ENCODE measurements at places on chromosomes 1 and 21. TPM values are rescaled to one million over a fixed set of nuclear protein-coding genes. Genes with fewer than 3 reads are reported as not detected.

DNA sequence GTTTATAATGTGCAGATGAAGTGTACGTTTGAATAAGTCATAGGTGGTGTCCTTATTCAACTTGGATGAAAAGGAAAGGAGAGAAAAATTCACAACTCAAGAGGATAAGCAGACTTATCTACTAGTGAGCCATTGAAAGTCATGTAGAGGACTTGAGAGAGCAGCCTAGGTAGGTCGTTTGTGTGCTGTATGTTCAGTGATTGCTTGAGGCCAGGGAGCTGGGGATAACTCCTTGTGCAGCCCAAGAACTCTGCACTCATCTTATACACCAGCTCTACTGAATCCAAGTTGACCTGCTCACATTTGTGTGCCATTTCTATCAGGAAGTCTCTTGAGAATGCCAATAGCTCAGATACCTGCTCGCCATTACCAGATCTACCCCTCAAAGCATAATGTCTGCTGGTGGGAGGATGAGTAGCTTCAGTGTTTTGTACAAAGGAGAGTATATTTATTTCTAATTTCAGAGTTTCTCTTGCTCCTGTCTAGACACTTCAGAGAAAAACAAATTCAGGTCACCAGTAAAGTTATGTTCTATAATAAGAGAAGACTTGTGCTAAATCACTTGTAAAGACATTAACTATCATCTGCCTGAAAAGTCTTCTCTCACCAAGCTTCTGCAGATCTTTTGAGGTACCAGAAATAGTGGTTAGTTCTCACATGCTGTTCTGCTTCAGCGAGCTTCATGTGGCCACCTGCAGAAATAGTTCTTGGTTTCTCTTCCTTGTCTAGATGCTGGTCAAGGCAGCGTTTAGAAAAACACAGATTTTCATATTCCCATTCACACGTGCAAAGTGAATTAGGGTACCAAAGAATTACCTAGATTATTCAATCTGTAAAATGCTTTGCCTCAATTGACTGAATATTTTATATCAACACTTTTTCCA is 10.8 kb downstream of the S1PR1 start:
- DNase-seq = no peak

DNA sequence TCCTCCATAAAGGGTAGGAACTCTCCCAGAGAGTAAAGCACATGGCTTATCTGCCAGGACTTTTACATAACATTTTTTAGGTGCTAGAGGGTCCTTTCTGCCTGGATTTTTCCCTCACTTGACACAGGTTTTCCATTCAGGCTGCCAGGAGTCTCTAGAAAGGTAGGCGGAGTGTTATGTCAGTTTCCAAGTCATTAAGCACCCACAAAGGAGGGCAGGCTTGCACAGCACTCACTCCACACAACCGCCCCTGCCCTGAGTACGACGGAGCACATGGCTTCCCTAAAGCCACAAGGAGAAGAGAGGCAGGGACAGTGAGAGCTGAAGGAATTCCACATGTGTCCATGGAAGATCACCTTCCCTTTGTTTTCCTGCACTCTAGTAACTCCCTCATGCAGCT is 55.7 kb downstream of the CAPZB start:
- DNase-seq = no peak

- DNase-seq = no peak
Observed at GRCh38 chr1:3195966-3196515, 127.0 kb downstream of the PRDM16 start.

DNA sequence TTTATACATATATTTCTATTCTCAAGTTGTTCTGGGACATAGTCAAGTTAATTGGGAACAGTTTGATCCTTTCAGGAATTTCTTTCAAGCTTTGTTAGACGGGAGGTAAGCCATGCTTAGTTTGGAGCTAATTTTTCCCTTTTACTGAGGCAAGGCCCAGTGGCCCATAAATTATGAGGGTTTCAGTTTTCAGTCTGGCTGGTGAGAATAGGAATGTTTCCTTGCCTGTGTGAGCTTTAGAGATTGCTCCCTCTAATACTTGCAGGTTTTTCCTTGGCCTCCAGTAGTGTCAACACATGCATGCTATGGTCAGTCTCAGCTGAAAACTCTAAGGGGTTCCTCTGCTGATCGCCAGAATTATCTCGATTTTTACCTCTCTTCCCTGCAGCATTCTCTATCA is 14.1 kb upstream of the PHGDH start:
- DNase-seq = no peak

DNA sequence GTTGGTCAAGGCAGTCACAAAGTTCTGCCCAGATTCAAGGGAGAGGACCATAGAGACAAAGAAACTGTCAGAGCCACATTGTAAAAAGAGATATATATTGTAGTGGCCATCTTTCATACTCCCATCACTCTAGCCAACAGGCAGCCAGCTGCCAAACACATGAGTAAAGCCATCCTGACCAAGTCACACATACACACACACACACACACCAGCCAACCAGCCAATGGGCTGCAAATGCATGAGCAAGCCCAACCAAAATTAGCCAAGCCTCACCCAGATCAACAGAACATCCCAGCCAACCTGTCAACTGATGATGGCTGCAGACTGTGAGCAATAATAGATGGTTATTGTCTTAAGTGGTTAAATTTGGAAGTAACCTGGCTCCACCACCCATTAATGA is 120.7 kb downstream of the SEC16B start:
- DNase-seq = no peak

- DNase-seq = no peak
Observed at GRCh38 chr1:171222936-171223335, 25.4 kb upstream of the FMO1 start.

DNA sequence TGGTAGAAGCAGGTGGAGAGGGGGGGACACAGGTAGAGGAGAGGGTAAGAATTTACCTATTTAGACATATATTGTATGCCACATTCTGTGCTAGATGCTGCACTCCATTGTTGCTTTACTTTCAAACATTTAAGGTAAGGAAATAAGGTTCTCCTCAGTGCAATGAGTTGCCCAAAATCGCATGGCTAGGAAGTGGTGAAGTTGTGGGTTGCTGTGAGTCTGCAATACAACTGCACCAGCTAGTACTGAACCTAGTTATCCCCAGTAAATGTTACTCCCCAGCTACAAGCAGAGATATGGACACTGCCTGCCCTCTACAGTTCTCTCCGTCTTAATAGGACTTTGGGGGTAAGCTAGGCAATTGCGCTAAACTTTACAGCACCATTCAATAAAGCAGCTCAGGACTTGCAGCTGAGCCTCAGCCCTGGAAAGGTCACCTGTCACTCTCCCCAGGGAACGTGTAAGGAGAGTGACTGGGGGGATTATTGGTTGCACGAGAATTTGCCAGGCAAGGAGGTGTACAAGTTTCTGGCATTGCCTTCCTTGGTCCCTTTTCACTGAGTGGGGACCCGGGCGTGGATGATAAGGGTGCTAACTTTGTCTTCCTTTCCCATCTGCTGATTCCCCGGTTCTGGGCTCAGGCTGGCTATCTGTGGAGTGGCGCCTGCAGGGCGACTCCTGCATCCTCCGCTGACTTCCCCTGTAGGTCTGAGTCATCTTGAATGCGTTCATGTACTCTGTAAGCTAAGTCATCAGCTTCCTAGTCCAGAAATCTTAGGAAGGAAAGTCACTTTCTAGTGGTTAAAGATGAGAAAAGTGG is 71.3 kb upstream of the CNTN2 start:
- no peak for DNase-seq

DNA sequence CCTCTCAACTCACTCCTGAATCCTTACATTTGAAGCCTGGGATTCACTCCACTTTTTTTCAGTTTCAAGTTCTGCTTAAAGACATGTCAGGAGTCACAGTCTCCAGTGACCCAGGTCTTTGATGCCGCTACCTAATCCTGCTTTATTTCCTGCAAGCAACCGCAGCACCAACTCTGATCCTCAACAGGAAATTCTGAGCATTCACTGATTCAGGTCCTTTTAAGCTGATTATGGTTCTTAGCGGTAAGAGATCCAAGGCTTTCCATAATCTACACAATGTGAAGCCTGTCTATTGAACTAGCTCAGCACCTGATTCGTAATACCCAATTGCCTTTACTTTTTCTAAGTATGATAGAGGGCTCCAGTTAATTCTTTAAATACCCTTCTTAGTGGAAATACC is 43.7 kb upstream of the PIGC start:
- DNase-seq = no peak

GRCh38 chr1:199002661-199003060 is 363.8 kb downstream of the PTPRC start:
- DNase-seq = no peak

- no peak for DNase-seq
Observed at GRCh38 chr1:221594576-221594975, 147.3 kb downstream of the DUSP10 start.

DNA sequence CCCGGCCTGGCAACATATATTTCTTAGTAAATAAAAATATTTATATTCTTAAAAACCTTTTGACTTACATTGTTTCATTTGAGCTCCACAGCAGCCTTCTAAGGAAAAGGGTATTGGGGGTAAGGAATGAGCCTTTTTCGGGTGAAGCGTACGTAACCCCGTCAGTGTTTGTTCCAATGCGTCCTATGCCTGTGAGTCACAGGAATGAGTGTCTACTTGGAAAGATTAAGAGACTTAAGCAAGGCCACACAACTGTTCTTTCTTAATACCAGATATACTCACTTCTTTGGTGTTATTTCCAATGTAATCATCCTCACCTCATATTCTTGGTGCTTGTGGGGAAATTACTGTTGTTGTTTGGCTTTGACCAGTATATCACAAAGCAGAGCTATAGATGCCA is 22.7 kb downstream of the WDTC1 start:
- no peak for DNase-seq

DNA sequence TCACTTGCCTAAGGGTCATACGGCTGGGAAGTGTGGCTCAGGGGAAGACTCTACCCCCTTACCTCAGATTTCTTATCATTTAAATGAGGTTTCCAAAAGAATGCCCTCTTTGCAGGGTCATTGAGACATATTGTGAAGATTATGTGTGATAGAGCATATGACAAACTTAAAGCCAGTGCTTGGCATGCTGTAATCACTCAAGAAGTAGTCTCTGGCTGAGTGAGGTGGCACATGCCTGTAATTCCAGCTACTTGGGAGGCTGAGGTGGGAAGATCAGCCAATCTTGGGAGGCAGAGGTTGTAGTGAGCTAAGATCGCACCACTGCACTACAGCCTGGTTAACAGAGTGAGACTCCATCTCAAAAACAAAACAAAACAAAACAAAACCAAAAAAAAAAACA is 7.5 kb upstream of the LDLRAD2 start:
- DNase-seq = no peak

DNA sequence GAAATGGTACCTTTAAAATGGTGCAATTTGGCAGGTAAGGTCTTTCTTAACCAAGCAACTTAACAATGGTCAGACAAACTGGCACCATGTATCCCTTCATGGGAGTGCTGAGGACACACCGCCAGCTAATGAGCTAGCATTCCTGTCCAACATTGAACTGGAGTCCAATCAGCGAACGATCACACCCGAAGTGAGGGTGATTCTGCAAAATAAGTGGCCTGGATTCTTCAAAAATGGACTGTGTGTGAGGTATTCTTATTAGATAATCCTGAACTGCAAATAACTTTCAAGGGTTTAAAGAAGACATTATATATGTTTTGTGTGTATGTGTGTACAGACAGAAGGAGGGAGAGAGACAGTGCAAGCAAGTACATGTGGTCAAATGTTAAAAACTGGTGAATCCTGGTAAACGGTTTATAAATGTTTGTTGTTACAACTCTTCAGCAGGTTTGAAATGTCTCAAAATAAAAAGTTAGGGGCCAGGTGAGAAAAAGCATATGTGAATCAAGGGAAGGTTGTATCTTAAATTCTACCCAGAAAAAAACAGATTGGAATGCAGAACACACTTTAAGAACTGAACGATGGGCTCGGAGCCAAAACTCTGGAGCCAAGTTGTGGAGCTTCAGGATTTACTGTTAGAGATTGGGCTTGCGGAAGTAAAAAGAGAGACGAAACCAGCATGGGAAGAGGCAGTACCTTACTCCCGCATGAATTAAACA is 20.9 kb downstream of the GADD45A start:
- no peak for DNase-seq

DNA sequence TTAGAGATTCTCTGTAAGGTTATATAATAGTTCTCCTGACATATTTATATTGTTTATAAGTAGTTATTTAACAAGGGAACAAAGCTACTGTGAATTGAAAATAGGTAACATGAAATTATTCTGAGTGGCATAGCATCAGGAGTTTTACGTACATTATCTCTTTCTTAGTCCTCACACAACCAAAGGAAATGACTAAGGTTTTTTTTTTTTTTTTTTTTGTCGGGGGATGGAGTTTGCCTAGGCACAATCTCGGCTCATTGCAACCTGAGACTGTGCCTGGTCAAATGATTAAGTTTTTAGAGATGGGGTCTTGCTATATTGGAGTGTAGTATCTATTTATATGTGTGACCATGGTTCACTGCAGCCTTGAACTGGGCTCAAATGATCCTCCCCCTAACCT is 24.9 kb downstream of the TMED5 start:
- DNase-seq = no peak

GRCh38 chr1:195218428-195219212 is 1389.6 kb downstream of the KCNT2 start:
- no peak for DNase-seq

- DNase-seq = no peak
Observed at GRCh38 chr1:236108027-236108648, 34.2 kb upstream of the GPR137B start.

- DNase-seq = no peak
Observed at GRCh38 chr1:14659913-14660312, 61.4 kb downstream of the KAZN start.

- DNase-seq = no peak
Observed at GRCh38 chr1:214830941-214831340, 227.9 kb downstream of the CENPF start.

GRCh38 chr1:1788136-1788535 is 9.9 kb upstream of the NADK start:
- no peak for DNase-seq

DNA sequence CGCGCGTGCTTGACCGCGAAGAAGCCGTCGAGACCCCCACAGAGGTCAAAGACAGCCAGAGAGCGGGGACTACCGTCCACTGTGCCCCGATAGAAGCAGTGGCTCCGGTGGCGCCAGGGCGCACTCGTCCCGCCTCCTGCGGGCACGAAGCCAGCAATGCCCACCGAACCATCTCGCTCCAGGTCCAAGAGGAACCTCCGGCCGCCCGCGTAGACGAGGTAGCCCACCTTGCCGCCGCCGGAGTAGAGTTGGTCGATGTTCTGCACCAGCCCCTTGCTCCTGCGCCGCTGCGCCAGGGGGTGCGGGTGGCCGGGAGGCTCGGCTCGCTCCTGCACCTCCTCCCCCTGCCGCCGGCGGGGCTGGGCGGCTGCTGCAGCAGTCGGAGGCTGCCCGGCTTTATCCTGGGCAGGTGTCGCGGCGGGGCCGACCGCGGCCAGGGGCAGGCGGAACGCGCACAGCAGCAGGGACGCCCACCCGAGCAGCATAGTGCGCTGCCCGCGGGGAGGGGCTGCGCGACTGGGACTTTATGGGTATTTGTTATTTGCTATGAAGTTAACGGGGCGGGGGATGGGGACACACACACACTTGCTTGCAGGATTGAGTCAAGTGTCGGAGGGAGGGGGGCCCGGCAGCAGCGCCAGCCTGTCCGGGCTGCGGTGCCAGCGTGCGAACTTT is 844 bp downstream of the ADAMTS5 start:
- peak; percentile 5 for DNase-seq

GRCh38 chr1:85320371-85321131 is 44.1 kb upstream of the BCL10 start:
- no peak for DNase-seq

- no peak for DNase-seq
Observed at GRCh38 chr21:32587120-32587519, 1.8 kb upstream of the TCP10L start.

Gene MORN1
- 13.4 TPM for total RNA-seq

Gene C2CD4D
- total RNA-seq = 0.61 TPM

Gene GPR3
- total RNA-seq = not detected

Gene AIRE
- 0.16 TPM for total RNA-seq

Gene NBPF12
- total RNA-seq = 15.7 TPM

Gene CRP
- not detected for total RNA-seq

Gene SGIP1
- total RNA-seq = 0.65 TPM

Data from mucosa of descending colon (tissue), 3 donors.